Activated T-cell treated with anti-CD3 and anti-CD28 coated beads, Interleukin-2, amount 50 U/mL, for 48 hours (primary cell): ENCODE measurements at places on chromosomes 6 and 20.

DNA sequence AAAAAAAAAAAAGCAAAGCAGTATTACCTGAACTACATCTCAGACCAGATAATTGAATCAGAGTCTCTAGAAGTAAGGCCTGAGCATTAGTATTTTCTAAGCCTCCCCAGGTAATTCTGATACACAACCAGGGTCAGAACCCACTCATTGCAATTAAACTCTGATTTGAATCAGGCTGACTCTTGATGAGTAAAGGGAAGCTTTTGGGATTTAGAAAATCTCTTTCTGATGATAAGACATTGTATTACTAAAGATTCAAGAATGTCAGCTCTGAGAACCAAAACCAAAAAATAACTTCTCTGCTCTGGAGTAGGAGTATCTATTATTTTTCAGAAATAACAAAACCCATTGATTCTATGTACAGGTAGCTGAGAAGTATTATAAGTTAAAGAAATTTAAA lies 100.1 kb upstream of the COL21A1 start:
- DNase-seq, result no peak

- DNase-seq, result no peak
Measured at GRCh38 chr20:560680-561079, 17.1 kb upstream of the CSNK2A1 start.

- DNase-seq, result no peak
Measured at GRCh38 chr6:152098683-152099082, 291.2 kb downstream of the ESR1 start.

GRCh38 chr6:146770275-146770964 lies 171.6 kb downstream of the ADGB start:
- DNase-seq, result no peak

GRCh38 chr20:58719258-58719657 lies 26.7 kb downstream of the NPEPL1 start:
- peak; percentile 12 for DNase-seq

- DNase-seq, result no peak
Measured at GRCh38 chr20:8356806-8357205, 224.7 kb downstream of the PLCB1 start.

- DNase-seq, result no peak
Measured at GRCh38 chr6:138957903-138958302, 30.1 kb downstream of the REPS1 start.

DNA sequence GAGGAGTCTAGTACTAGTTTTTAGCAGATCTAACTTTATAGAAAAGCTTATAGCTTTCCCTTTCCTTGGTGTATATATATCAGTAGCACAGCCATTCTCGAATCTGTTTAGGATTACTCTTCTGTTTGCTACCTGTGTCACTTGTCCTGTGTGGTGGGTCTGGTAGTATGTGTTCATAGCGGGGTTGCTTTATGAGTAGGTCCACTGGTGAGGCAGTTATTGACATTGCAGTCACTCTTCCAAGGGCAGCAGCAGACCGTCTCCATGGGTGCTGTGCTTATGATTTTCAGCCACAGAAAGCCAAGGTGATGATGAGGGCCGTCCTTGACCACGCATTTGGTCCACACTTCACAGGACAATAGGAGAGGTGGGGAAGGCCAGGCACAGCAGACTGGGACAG lies 171.5 kb downstream of the CDKAL1 start:
- no peak for DNase-seq

- no peak for DNase-seq
Measured at GRCh38 chr20:8744228-8744844, 324.6 kb upstream of the PLCB4 start.

- DNase-seq, result no peak
Measured at GRCh38 chr6:132973514-132973993, 159.2 kb downstream of the RPS12 start.

DNA sequence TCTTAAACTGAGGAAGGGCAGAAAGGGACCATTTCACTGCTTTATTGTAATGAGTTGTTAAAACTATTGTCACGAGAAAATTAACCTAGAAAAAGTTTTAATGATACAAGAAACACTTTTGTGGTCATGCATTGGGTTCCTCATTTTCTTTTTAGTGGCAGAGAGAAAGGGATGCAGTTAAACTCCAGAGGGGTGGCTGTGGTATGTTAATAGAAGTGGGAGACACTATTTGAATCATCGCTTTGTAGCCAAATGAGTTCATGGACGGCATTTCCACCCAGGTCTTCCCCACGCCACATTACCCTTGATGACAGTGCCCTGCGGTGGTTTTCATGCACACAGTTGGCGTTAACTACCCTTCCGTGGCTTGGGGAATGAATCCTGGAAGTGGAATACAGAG lies 235.6 kb downstream of the PLCB1 start:
- no peak for DNase-seq

GRCh38 chr6:168968228-168968627 lies 285.4 kb downstream of the THBS2 start:
- DNase-seq, result no peak

DNA sequence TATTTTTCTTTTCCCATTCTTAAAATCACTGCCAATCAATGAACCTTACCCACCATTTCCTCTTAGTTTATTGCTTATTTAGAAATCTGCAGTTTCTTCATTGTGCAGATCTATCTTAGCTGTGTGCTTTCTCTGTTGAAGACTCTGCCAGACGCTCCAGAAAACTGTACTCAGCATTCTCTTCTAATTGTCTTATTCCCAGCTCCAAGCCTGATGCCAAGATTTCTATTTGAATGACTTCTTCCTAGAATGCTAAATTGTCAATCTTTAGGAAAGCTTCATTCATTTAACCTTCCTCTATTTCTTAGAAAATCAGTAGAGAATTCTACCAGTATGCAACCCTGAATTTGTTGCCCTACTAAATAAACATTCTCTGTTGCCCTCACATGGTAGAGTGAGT lies 308.9 kb downstream of the KHDRBS2 start:
- no peak for DNase-seq

- DNase-seq, result no peak
Measured at GRCh38 chr6:36269834-36270705, at the start of gene PNPLA1. PNPLA1 (plus strand) TSS chr6:36270060; CDS start chr6:36270460, 400 bp downstream.

GRCh38 chr6:84150705-84151104 lies 76.7 kb downstream of the CEP162 start:
- no peak for DNase-seq

GRCh38 chr6:43508481-43509141 lies 1.5 kb downstream of the LRRC73 start:
- DNase-seq, result no peak

GRCh38 chr20:24910461-24910860 lies 38.6 kb upstream of the CST7 start:
- DNase-seq, result no peak

DNA sequence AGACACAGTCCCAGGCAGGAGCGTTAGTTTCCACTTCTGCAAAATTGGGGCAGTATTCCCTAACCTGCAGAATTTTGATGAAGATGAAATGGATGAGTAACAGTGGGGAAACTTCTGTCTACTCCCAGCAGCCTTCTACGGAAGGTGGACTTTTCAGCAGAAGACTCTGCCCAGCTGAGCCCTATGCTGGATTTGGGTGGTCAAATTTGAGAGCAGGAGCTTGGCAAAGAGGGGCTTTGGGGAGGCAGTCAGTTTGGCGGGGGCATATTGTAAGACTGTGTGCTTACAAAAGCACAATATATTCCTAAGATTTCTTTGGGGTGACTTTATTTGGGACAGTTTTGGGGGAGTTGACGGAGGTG lies 5.4 kb upstream of the SDCBP2 start:
- peak; percentile 6 for DNase-seq

DNA sequence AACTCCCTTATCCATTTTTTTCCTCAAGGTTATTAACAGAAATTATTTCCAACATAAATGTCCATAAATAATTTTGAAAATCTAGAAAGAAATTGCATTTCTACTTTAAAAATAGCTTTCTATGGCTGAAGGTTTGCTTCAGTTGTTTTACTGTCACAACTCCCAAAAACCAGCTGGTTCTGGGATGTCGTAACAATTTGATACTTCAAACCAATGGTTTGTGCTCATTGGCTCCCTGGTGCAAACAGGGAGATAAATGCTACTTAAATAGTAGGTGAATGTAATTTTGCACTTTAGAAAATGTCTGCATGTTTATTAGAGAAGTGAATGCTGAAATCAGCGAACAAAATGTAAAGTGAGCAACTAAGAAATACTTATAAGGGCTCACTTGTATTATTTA lies 31.1 kb downstream of the LAMA2 start:
- no peak for DNase-seq

GRCh38 chr6:158688860-158689259 lies 39.0 kb downstream of the SYTL3 start:
- DNase-seq, result no peak

DNA sequence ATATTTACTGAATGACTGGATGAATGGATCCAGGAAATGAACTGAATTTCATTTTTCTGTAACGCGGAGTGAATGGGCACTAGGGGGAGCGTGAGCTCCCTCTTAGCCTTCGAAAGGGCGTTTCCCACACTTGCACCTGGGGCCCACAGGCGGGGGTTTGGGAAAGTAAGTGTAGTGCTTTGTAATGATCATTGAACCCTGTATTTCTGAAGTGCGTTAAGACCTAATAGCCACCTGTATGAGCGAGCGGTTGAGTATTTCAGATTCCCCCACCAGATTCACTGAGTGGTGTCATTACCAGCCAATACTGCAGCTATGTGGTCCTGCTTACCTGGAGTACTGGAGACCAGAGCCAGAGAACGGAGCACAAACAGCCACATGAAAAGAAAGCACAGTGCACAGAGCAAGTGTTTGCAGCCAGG lies 10.5 kb downstream of the SYTL3 start:
- DNase-seq, result peak; percentile 44

- DNase-seq, result no peak
Measured at GRCh38 chr6:7445101-7445500, 55.5 kb downstream of the RIOK1 start.

DNA sequence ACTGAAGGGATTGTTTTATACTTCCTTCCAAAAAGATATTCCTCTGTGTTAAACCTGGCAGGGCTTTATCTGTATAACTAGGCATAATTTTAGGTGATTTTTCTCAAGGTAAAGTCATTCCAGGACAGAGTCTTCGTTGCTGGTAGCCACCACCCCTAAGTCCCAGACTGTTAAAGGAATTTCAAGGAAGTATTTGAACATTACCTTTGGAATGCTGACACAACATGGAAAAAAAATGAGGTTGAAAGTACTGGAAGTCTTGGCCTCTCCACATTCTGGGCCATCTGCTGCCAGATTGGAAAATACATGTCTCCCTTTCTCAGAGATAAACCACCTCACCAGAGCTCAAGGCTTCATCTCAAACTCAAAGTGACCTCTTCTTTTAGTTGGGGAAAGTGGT lies 27.0 kb upstream of the ETV7 start:
- no peak for DNase-seq

DNA sequence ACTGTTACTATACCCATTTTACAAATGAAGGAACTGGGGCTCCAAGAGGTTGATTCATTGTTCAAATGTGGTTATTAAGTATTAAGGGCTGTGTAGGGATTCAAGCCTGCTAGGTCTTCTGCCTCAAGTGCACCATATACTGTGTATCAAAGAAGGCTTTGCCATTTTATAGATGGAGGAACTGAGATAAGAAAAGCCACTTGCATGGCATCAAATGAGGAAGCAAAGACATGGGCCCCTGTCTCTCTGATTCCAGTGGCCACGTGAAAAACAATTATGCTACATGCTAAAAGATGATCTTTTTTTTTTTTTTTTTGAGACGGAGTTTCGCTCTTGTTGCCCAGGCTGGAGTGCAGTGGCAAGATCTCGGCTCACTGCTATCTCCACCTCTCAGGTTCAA lies 67.0 kb downstream of the TMEM200A start:
- no peak for DNase-seq

- no peak for DNase-seq
Measured at GRCh38 chr6:39496915-39497314, 174.4 kb upstream of the KCNK16 start.

- no peak for DNase-seq
Measured at GRCh38 chr6:142966294-142966693, 21.3 kb upstream of the HIVEP2 start.

- DNase-seq, result peak; percentile 63
Measured at GRCh38 chr6:108114841-108115597, 40.5 kb upstream of the OSTM1 start.
